ENCODE measurements at places on chromosomes 11 and 22.

DNA sequence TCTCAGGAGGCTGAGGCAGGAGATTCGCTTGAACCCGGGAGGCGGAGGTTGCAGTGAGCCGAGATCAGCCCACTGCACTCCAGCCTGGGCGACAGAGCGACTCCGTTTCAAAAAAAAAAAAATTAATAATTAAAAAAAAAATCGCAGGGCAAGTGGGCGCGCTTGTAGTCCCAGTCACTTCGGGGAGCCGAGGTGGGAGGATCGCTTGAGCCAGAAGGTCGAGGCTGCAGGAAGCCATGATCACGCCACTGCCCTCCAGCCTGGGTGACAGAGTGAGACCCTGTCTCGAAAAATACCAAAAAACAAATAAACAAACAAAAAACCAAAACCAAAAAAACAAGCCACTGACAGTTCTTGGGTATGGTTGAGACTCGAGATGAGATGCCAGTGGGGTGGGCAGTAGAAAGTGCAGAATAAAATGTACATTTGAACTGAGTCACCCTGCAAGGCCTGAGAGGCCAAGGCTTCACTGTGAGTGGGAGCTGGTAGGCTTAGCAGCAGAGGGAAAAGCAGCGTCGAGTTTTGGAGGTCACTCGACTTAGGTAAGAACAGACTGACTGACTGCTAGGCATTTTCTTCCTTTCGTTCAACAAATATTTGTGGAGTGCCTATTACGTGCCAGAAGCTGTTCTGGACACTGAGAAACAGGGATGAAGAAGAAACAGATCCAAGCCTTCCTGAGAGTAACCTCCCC, 635 bp upstream of the LDHA start:
- no peak for DNase-seq

DNA sequence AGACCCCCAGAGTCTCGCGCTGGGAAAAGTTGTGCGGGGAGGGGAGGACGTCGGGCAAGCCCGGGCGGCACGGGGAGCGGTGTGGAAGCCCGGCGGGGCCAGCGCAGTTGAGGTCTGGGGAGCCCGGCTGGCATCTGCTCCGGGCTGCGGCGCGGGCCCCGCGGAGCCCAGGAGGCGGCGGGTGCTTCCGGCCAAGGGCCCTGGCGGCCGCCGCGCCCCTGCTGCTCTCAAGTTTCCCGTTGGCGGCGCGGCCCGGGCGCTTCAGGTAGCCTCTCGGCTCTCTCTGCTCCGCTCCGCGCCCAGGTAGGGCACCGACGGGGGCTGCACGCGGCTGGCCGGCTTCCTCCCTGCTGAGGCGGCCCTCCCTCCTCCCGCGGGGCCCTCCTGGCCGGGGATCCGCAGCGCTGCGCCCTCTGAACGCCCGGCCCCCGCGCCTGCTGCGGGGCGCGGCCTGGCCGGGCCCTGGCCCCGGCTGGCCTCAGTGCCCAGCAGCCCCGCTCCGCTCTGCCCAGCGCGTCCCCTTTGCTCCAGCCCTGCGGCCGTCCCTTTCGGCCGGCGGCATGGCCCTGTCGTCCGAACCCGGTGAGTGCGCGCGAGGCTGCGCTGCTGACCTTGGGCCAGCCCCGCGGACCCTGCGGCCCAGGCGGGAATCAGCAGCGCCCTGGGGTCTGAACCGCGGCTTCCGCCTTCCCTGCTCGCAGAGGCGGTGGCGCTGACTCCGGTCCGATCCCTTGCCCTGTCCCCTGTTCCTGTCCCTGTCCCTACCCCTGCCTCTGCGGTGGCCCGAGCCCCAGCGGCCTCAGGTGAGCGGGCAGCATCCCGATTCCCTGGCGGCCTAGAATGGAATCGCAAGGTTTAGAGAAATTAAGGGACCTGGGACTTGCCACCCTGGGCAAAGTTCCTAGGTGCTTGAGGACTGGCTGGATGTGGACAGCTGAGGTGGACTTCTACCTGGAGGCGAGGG, 4.3 kb upstream of the AMPD3 start:
- peak; percentile 56 for DNase-seq

- DNase-seq = no peak
Measured at GRCh38 chr22:48138427-48138826, 1376.0 kb downstream of the TBC1D22A start.

GRCh38 chr11:22539821-22540256, 85.8 kb downstream of the FANCF start:
- DNase-seq = no peak

GRCh38 chr22:49013707-49014106, 814.0 kb downstream of the BRD1 start:
- DNase-seq = no peak

GRCh38 chr11:36090356-36091109, 146.7 kb downstream of the LDLRAD3 start:
- DNase-seq = no peak

- no peak for DNase-seq
Measured at GRCh38 chr11:78838417-78838816, 263.8 kb upstream of the NARS2 start.

GRCh38 chr22:30847583-30847982, 121.0 kb downstream of the MORC2 start:
- DNase-seq = no peak

GRCh38 chr11:34640050-34640923, 19.4 kb downstream of the EHF start:
- DNase-seq = no peak

- DNase-seq = no peak
Measured at GRCh38 chr11:33534575-33534974, 166.1 kb downstream of the C11orf91 start.

GRCh38 chr22:19762568-19763457, 2.2 kb downstream of the TBX1 start:
- DNase-seq = no peak

DNA sequence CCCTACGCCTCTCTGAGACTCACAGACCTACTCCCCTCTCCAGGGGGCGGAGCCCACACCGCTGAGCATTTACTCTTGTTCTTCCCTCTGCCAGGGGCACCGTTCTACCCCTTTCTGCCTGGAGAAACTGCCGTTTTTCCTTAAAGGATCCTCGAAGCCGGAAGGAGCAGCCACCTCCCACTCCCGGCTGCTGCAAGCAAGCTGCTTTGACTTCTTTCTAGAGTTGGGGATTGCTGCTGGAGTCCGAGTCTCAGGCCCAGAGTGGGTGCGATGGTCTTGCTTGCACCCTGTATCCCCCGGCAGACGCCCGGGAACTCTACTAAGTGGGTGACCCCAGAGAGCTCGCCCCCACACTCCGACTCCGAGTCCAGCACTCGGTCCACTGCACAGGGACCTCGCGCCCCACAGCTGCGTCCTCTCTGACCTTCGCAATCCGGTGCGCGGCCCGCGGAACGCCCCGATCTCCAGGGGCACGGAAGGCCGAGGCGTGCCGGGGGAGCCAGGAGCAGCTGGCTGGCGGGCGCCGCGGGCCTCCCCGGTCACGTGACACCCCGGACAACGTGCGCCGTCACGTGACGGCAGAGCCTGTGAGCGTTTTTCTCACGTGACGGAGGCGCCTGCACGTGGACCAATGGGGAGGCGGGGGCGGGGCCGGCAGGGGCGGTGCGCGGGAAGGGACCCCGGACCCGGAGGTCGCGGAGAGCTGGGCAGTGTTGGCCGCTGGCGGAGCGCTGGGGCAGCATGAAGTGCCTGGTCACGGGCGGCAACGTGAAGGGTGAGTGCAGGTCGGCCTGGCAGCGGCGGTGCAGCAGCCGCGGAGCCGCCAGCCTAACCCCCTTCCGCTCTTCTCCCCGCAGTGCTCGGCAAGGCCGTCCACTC, at the start of gene RAD9A:
RAD9A (plus strand) TSS at position 683 of the 879 bp plus-strand sequence; CDS start at position 742, 59 bp downstream.
- peak; percentile 94 for DNase-seq

DNA sequence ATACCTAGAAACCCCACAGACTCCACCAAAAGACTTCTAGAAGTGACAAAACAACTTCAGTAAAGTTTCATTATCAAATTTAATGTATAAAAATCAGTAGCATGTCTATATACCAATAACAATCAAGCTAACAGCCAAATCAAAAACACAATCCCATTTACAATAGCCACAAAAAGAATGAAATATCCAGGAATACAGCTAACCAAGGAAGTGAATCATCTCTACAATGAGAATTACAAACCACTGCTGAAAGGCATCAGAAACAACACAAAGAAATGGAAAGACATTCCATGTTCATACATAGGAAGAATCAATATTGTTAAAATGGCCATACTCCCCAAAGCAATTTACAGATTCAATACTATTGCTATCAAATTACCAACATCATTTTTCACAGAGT, 46.0 kb downstream of the PRCP start:
- no peak for DNase-seq

- no peak for DNase-seq
Measured at GRCh38 chr11:116913000-116913399, 75.6 kb upstream of the APOA1 start.

DNA sequence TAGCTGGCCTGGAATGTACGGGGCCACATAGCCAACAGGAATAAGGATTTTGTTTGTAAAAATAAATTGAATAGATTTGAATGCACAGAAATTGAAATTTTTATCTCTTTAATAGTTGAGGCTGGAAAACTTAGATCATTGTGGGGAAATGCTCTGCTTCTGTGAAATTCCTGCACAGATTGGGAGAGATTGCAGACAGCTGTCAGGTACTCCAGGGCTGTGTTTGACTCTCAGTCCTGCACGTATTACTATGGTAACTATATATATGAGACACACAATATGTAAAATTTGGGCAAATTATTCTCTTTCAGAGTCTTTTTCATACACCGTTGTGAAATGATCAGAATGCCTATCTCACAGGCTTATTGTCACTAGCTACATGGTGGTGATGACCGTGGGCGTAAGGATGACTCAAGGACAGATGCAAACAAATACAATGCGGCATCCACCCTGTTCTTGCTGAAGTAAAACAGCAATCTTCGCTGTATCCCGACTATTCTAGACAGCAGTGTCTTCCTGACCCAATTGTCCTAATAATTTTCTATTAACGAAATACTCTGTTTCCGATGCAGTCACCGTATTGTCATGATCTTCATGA, 79.4 kb downstream of the ZC3H12C start:
- DNase-seq = no peak

Data from hypothalamus (tissue), 51 donors.